Fibroblast of lung (primary cell): ENCODE measurements at places on chromosomes 5 and 9. TPM values are rescaled to one million over a fixed set of nuclear protein-coding genes. Genes with fewer than 3 reads are reported as not detected.
A peak's percentile ranks its signal among the peaks of the same experiment; 100 is the strongest.

DNA sequence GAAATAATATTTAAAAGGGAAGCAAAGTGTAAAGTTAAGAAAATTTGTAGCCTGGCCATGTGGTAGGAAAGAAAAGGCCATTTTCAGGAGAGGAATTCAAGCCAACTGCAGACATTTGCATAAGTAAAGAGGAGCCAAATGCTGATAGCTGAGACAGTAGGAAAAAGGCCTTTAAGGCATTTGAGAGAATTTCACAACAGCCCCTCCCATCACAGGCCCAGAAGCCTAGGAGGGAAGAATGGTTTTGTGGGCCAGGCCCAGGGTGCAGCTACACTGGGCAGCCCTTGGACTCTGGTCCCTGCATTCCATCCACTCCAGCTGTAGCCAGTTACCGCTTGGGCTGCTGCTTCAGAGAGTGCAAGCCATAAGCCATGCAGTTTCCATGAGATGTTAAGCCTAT, 1556.8 kb downstream of the EFNA5 start:
- no peaks in the 10 kb centered on the region for H3K36me3 ChIP-seq
- no peak for DNase-seq
- H3K27me3 ChIP-seq = no peaks in the 10 kb centered on the region
- no peak overlapping the region for H3K4me3 ChIP-seq

DNA sequence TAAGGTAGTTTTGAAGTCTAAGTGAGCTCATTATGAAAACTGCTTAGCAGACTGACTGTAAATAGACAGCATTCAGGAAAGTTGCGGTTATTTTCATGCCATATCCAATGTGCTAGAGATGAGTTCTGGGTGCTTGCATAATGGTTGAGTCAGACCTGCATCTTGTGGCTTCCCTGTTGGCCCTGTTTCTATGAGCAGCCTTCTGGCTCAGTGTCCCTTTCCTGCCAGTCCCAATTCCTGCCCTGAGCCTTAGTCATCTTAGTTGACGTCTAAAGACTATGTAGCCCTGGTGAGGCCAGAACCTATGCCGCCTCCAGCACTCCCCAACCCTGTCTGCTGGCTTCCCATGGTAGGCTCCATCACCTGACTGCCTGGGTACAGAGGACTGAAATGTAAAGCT, 76.3 kb upstream of the TNFSF8 start:
- no peaks in the 10 kb centered on the region for H3K36me3 ChIP-seq
- peaks cover 4% of the 10 kb centered on the region for H3K27me3 ChIP-seq
- no peak overlapping the region for H3K4me3 ChIP-seq
- H3K27ac ChIP-seq = no peak overlapping the region
- peak; percentile 76 for DNase-seq

GRCh38 chr9:119959846-119960545, 590.8 kb upstream of the BRINP1 start:
- H3K36me3 ChIP-seq = no peaks in the 10 kb centered on the region
- H3K27ac ChIP-seq = no peak overlapping the region
- no peak for DNase-seq
- H3K4me1 ChIP-seq = peaks cover 7% of the 10 kb centered on the region

GRCh38 chr5:129973716-129974426, 69.6 kb downstream of the CHSY3 start:
- H3K27me3 ChIP-seq = no peaks in the 10 kb centered on the region
- no peaks in the 10 kb centered on the region for H3K36me3 ChIP-seq
- no peaks in the 10 kb centered on the region for H3K4me1 ChIP-seq

- H3K27ac ChIP-seq = peak overlapping the region; percentile 78
- no peaks in the 10 kb centered on the region for H3K36me3 ChIP-seq
These were observed 89.7 kb upstream of the ZNF366 start for GRCh38 chr5:72596956-72597355.

GRCh38 chr9:105259731-105260612, 15.5 kb downstream of the SLC44A1 start:
- no peaks in the 10 kb centered on the region for H3K27me3 ChIP-seq
- peak overlapping the region; percentile 3 for H3K4me3 ChIP-seq
- peak; percentile 9 for DNase-seq
- no peak overlapping the region for H3K27ac ChIP-seq

DNA sequence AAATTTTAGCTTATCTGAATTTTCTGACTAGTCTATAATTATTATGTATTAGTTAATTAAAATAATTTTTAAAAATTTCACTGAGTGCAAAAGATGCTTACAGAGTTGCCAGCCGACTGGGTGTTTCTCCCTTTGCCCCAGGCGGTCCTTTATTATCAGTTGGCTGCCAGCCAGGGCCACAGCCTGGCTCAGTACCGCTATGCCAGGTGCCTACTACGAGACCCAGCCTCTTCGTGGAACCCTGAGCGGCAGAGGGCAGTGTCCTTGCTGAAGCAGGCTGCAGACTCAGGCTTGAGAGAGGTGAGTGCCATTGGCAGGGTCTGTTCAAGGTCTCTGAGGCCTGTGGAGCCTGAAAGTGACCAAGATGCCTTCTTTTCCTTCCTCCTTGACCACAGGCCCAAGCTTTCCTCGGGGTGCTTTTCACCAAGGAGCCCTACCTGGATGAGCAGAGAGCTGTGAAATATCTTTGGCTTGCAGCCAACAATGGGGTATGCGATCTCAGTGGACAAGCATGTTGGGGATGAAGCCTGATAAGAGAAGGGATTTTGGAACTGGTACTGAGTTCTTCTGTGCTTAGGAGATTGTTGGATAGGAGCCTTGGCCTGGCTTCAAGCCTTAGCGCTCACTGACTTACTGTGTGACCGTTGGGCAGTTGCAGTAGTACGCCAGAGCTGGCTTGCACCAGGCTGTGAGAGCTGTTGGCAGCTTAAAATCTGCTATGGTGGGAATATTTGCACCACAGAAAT, 10.6 kb downstream of the DELE1 start:
- no peak for DNase-seq
- H3K27me3 ChIP-seq = no peaks in the 10 kb centered on the region
- H3K4me3 ChIP-seq = no peak overlapping the region
- H3K4me1 ChIP-seq = no peaks in the 10 kb centered on the region
- H3K27ac ChIP-seq = no peak overlapping the region
- H3K36me3 ChIP-seq = peaks cover 37% of the 10 kb centered on the region

Gene CXXC5
- 29.0 and 43.9 TPM in 2 replicates for total RNA-seq

DNA sequence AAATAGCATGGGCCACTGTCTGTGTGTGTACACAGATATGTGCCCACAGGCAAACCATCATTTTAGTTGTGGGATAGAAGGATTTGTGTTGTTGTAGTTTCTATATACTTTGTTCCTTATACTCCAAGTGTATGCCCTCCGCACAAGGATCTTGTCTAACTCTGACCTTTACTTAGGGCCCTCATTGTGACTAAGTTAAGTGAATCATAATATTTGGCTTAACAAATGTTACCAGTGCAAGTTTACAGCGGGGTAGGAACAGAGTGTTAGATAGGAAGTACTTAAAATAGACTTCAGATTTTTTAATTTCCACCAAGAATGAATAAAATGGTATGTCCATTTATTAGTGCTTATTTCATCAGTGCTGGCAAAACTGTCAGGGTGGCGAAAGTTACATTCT, 29.5 kb upstream of the CYFIP2 start:
- H3K4me3 ChIP-seq = no peak overlapping the region
- DNase-seq = no peak
- no peaks in the 10 kb centered on the region for H3K36me3 ChIP-seq
- no peak overlapping the region for H3K27ac ChIP-seq

DNA sequence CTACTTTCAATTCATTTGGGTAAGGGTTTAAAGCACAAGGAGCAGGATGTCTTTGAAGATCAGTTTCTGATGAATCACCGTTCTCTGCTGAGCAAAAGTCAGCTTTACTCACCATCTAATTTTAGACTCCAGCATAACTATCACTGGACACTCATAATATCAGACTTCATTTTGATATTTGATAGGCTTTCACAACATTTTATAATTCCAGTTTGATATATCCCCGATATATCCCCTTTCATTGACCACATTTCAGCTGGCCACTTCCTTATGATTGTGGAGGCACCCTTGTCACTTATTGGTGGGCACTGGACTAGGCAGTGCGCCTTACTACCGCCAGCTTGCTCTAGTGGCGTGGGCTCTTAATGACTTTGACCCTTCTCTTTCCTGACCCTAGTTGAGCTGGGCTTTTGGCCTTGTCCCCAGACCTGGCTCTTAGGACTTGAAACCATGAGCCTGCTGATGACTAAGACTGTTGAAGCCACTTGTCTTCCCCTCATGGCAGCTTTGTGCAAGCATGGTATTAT, 46.8 kb downstream of the CYSTM1 start:
- H3K4me3 ChIP-seq = no peak overlapping the region
- peak; percentile 87 for DNase-seq

- no peaks in the 10 kb centered on the region for H3K27me3 ChIP-seq
- H3K4me3 ChIP-seq = no peak overlapping the region
- no peak overlapping the region for H3K27ac ChIP-seq
- H3K36me3 ChIP-seq = no peaks in the 10 kb centered on the region
- DNase-seq = no peak
These were observed 128.6 kb downstream of the PJA2 start for GRCh38 chr5:109281136-109281690.

Gene NMUR2
- total RNA-seq = not detected in 2 replicates

Gene SPINK7
- not detected in 2 replicates for total RNA-seq

Gene TMOD1
- total RNA-seq = 2.6 and 4.0 TPM in 2 replicates

- H3K4me1 ChIP-seq = no peaks in the 10 kb centered on the region
- H3K27ac ChIP-seq = no peak overlapping the region
- H3K4me3 ChIP-seq = no peak overlapping the region
These were observed 2.4 kb downstream of the SYK start for GRCh38 chr9:90803860-90804593.

DNA sequence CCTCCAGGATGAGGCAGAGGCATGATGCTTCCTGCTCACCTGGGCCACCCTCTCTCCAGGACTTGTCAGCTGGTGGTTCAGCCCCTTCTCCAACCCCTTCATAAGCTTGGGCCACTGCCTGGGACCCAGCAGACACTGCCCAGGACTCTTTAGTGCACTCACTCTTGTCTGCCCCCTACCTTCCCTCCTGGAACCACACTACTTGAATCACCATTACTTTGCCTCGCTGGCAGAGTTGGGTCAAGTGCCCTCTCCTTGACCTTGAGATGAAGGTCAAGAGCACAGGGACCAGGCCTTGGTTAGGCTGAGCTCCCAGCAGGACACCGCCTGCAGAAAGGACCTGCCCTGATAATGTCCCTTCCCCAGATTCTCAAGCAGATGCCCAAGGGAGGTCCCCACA, 8.5 kb upstream of the ENDOG start:
- H3K27me3 ChIP-seq = no peaks in the 10 kb centered on the region
- no peak for DNase-seq
- no peaks in the 10 kb centered on the region for H3K4me1 ChIP-seq
- peaks cover 16% of the 10 kb centered on the region for H3K36me3 ChIP-seq
- H3K27ac ChIP-seq = no peak overlapping the region

- no peak overlapping the region for H3K27ac ChIP-seq
- no peaks in the 10 kb centered on the region for H3K4me1 ChIP-seq
- no peaks in the 10 kb centered on the region for H3K27me3 ChIP-seq
- H3K36me3 ChIP-seq = peaks cover 9% of the 10 kb centered on the region
- DNase-seq = no peak
- H3K4me3 ChIP-seq = no peak overlapping the region
These were observed 33.2 kb downstream of the DIAPH1 start for GRCh38 chr5:141585594-141585993.

Gene ENHO
- total RNA-seq = under 0.01 TPM in 1 of 2 replicates, not detected in the other

GRCh38 chr9:212297-212696, 2.4 kb upstream of the DOCK8 start:
- no peak overlapping the region for H3K4me3 ChIP-seq
- no peak overlapping the region for H3K27ac ChIP-seq
- H3K27me3 ChIP-seq = peaks cover 14% of the 10 kb centered on the region
- H3K4me1 ChIP-seq = no peaks in the 10 kb centered on the region

DNA sequence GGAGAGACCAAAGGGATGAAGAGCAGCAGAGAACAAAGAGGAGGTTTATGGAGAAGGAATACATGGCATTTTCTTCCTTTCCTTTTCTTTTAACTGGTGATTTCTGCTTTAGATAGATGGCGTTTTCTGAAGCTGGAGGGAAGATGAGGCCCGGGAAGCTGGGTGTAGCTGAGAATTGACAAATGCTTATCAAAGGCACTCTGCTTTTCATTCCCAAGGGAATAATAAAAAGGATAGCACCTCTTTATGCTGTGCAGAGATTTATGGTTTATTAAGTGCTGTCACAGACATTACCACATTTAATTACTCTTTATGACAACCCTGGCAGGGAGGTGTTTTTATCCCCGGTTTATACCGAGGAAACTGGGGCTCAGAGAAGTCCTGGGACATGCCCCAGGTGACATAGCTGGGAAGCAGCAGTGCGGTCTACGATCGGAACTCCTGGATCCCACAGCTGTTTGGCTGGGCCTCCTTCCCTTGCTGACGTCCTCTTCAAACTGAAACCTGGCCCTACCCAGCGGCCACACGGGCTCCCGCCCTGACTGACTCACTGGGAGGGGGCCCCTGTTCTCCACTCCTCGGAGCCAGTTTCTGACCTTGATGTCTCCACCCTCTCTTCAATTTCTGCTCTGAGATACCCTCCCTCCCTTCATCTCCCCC, 8.2 kb upstream of the EPB41L4B start:
- H3K4me1 ChIP-seq = peaks cover 2% of the 10 kb centered on the region
- H3K4me3 ChIP-seq = peak overlapping the region; percentile 17
- no peaks in the 10 kb centered on the region for H3K27me3 ChIP-seq
- peak; percentile 83 for DNase-seq
- H3K36me3 ChIP-seq = no peaks in the 10 kb centered on the region
- H3K27ac ChIP-seq = no peak overlapping the region

GRCh38 chr9:114811966-114812636, 6.3 kb upstream of the TNFSF15 start:
- H3K4me1 ChIP-seq = no peaks in the 10 kb centered on the region
- no peak overlapping the region for H3K4me3 ChIP-seq
- H3K27me3 ChIP-seq = no peaks in the 10 kb centered on the region
- H3K36me3 ChIP-seq = no peaks in the 10 kb centered on the region
- DNase-seq = no peak

DNA sequence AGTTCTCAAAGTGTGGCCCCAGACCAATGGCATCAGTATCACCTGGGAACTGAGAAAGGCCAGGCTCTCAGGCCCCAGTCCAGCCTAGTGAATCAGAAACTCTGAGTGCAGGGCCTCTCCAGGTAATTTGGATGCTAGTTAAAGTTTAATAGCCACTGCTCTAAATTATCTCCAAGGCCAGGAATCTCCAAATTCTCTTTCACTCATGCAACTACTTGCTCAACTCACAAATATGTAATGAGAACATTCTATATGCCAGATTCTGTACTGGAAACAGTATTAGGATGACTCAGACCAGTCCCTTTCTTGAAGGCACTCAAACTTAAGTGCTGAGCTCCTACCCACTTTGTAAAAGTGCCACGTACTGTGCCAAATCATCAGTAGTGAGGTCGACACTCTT, 84.6 kb downstream of the PAPPA start:
- H3K36me3 ChIP-seq = no peaks in the 10 kb centered on the region
- DNase-seq = peak; percentile 83
- no peaks in the 10 kb centered on the region for H3K27me3 ChIP-seq

Gene FREM1
- total RNA-seq = under 0.01 TPM in 2 replicates

Gene MPDZ
- total RNA-seq = 59.1 and 66.9 TPM in 2 replicates

- peak; percentile 5 for DNase-seq
- no peaks in the 10 kb centered on the region for H3K36me3 ChIP-seq
- no peak overlapping the region for H3K27ac ChIP-seq
- H3K27me3 ChIP-seq = no peaks in the 10 kb centered on the region
These were observed 65.2 kb upstream of the SPIN1 start for GRCh38 chr9:88322906-88323566.

Gene UNC13B
- 20.8 and 38.3 TPM in 2 replicates for total RNA-seq

Gene SLC25A51
- 91.7 and 100 TPM in 2 replicates for total RNA-seq

Gene ECSCR
- not detected in 2 replicates for total RNA-seq
